ENCODE measurements at places on chromosomes 12 and 14. TPM values are rescaled to one million over a fixed set of nuclear protein-coding genes. Genes with fewer than 3 reads are reported as not detected.

ADSS1 gene
- polyA plus RNA-seq = 16.0 TPM

NTF3 gene
- polyA plus RNA-seq = 4.1 TPM

SOAT2 gene
- 1.6 TPM for polyA plus RNA-seq

CD4 gene
- 25.5 TPM for polyA plus RNA-seq

OTX2 gene
- not detected for polyA plus RNA-seq

RACGAP1 gene
- polyA plus RNA-seq = 70.8 TPM

IL23A gene
- 1.2 TPM for polyA plus RNA-seq

SLC17A8 gene
- polyA plus RNA-seq = 0.35 TPM

MYO1H gene
- 1.7 TPM for polyA plus RNA-seq

SSPN gene
- 13.0 TPM for polyA plus RNA-seq

CLEC4D gene
- polyA plus RNA-seq = 0.43 TPM

DNAJC22 gene
- polyA plus RNA-seq = 30.2 TPM

ACRBP gene
- 6.0 TPM for polyA plus RNA-seq

SART3 gene
- polyA plus RNA-seq = 69.0 TPM

OASL gene
- polyA plus RNA-seq = 0.10 TPM

POTEM gene
- not detected for polyA plus RNA-seq

RTN1 gene
- 3.9 TPM for polyA plus RNA-seq

SCNN1A gene
- polyA plus RNA-seq = 80.1 TPM

RIN3 gene
- 4.7 TPM for polyA plus RNA-seq

RNASE7 gene
- 0.55 TPM for polyA plus RNA-seq

SMCO3 gene
- 2.1 TPM for polyA plus RNA-seq

TPPP2 gene
- polyA plus RNA-seq = 2.7 TPM

LRRC9 gene
- polyA plus RNA-seq = 3.8 TPM

TMEM179 gene
- 0.60 TPM for polyA plus RNA-seq

GTF2A1 gene
- 44.7 TPM for polyA plus RNA-seq

TSPAN19 gene
- 0.88 TPM for polyA plus RNA-seq

LDHB gene
- 1,582 TPM for polyA plus RNA-seq

AHSA1 gene
- 218 TPM for polyA plus RNA-seq

KRT3 gene
- not detected for polyA plus RNA-seq

FGD4 gene
- 19.2 TPM for polyA plus RNA-seq

ADAM20 gene
- 0.38 TPM for polyA plus RNA-seq

CLBA1 gene
- 25.0 TPM for polyA plus RNA-seq

LBHD2 gene
- not detected for polyA plus RNA-seq

MYBPC1 gene
- not detected for polyA plus RNA-seq

PRB2 gene
- 1.5 TPM for polyA plus RNA-seq
